ENCODE measurements at places on chromosomes 16 and 17. TPM values are rescaled to one million over a fixed set of nuclear protein-coding genes. Genes with fewer than 3 reads are reported as not detected.

DNA sequence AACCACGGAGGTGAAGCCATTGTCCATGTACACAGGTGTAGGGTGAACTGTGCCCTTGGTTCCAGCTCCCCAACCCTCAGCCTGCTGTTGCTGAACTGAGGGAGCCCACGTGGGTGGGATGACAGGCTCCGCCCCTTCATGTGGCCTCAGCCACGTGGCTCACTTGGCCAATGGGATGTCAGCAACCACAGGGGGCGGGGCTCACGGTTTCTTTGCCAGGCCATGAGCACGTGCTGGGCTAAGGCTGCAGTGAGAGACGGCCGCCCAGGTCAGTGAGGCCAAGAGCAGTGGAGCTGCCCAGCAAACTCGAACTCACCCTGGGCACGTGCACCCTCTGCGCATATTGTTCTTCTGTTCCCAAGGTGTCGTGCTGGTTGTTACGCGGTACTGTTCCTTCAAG is 282.6 kb downstream of the IRF8 start:
- H3K36me3 ChIP-seq: no peaks in the 10 kb centered on the region
- no peak overlapping the region for H3K27ac ChIP-seq
- H3K27me3 ChIP-seq: no peaks in the 10 kb centered on the region
- no peak overlapping the region for H3K4me3 ChIP-seq
- H3K4me1 ChIP-seq: peaks cover 5% of the 10 kb centered on the region

HSF5 gene
- total RNA-seq: under 0.01 TPM

DNA sequence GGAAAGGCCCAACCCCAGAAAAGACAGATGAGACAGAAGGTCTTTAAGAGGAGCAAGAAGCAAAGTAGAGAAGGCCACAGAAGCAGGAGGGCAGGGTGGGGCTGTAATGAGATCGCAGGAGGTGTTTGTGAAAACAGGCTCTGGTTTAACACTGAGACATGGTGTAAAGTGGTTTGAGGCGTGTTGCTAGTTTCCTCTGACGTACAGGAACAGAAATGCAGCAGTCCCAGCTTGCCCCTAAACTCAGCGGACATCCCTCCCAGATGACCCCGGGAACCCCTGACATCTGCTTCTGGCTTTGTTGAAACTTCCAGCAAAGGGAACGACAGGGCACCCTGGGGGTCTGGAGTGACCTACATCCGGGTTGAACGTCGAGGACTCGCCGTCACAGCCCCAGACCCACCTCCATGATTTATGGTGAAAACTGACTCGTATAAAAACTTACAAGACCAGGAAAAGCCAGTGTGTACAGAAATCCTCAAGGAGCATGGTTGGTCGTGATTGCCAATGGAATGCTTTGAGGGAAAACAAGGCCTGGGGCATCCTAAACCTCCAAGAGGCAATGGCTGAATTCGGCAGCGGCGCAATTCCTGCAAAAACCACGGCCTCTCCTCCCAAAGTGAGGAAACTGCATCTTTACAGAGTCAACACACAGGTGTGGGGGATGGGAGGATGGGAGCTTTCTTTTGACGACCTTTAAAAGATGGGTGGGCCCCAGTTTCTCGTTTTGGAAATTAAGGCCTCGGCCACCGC is 25.8 kb downstream of the LITAF start:
- H3K4me3 ChIP-seq: no peak overlapping the region
- peaks cover 6% of the 10 kb centered on the region for H3K4me1 ChIP-seq
- peaks cover 6% of the 10 kb centered on the region for H3K36me3 ChIP-seq

GRCh38 chr16:30409125-30410060 is 2.0 kb downstream of the ZNF771 start:
- H3K4me3 ChIP-seq: peak overlapping the region; percentile 2
- peaks cover 2% of the 10 kb centered on the region for H3K36me3 ChIP-seq
- peaks cover 4% of the 10 kb centered on the region for H3K4me1 ChIP-seq
- no peaks in the 10 kb centered on the region for H3K27me3 ChIP-seq
- no peak overlapping the region for H3K27ac ChIP-seq

GRCh38 chr17:73560661-73561060 is 83.6 kb downstream of the SDK2 start:
- H3K27ac ChIP-seq: no peak overlapping the region
